ENCODE measurements at places on chromosomes 13 and 19.
A peak's percentile ranks its signal among the peaks of the same experiment; 100 is the strongest.

DNA sequence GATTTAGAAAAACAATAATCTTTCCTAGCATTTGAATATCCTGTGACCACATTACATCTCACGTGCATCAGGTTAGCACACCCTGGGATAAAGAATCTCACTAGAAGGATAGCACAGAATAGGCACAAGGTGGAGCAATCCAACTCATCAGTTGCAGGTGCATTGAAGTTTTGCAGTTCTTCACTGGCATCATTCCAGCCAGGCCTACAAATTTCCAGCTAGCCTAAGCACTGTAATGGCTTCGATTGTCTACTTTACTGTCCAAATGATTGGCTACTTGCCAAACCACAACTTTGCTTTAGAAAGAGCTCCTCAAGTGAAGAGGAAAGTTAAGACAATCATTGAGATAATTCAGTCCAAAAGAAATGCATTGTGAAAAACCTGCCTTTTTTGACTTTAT lies 89.5 kb downstream of the SPRY2 start:
- DNase-seq, result no peak

GRCh38 chr13:52421216-52421615 lies 15.2 kb upstream of the THSD1 start:
- no peak for DNase-seq

GRCh38 chr13:109834973-109835720 lies 48.8 kb upstream of the IRS2 start:
- DNase-seq, result no peak

DNA sequence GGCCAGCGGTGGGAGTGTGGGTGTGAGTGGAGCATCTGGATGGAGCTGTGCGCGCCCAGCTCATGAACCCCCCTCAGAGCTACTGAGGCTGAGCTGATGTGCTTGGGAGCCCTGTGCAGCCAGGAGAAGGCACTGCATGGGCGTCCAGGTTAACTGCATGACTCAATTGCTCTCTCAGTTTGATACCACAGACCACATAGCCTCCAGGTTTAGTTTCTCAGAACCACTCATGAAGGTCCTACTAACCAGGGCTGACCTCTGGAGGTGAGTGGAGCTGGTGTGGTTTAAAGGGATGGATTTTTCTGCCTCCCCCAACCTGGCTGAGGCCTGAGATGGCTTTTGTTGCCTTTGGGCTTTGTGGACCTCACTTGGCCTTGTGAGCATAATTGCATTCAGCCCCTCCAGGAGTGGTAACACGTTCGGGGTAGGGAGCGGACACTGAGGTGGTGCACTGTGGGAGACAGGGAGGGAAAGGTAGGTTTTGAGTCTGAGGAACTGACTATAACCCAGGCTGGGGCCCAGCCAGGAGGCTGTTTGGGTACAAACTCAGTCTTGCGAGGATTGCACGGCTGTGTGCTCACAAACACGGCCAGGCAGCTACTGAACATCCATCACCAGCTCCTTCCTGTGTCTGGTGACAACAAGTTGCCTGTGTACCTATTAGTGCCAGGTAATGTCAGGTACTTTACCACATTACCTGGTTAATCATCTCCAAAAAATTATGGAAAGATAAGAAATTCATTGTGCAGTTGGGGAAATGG lies 97.5 kb downstream of the RGCC start:
- no peak for DNase-seq

DNA sequence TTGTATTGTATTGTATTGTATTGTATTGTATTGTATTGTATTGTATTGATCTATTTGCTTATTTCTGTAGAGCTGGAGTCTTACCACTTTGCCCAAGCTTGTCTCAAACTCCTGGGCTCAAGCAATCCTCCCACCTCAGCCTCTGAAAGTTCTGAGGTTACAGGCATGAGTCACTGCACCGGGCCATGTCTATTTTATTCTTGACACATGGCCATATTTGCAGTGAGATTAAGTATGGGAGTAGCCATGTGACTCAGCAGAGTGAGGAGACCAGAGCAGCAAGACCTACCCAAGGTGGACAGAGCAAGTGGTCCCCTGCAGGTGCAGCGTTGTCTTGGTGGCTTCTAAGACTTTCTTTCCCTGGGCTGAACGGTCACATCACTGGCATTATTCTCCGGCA lies 49.1 kb upstream of the UBAC2 start:
- DNase-seq, result no peak

GRCh38 chr13:101712026-101712348 lies 259.5 kb downstream of the ITGBL1 start:
- DNase-seq, result no peak

DNA sequence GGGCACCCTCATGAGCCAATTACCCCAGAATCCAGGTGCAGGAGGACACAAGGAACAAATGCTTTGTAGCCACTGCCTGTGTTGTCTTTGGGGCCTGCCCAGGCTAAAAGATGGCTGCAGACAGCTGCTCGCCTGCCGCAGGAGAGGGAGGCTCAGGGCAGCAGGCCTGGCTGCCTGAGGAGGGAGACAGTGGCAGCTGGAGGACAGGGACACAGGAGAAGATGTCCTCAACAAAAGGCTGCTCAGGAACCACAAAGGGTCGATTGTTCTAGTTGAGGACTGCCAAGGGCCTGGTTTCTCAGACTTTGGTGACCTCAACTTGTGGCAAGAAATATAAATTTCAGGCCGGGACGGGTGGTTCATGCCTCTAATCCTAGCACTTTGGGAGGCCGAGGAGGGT lies 7.6 kb downstream of the SIRT2 start:
- no peak for DNase-seq

DNA sequence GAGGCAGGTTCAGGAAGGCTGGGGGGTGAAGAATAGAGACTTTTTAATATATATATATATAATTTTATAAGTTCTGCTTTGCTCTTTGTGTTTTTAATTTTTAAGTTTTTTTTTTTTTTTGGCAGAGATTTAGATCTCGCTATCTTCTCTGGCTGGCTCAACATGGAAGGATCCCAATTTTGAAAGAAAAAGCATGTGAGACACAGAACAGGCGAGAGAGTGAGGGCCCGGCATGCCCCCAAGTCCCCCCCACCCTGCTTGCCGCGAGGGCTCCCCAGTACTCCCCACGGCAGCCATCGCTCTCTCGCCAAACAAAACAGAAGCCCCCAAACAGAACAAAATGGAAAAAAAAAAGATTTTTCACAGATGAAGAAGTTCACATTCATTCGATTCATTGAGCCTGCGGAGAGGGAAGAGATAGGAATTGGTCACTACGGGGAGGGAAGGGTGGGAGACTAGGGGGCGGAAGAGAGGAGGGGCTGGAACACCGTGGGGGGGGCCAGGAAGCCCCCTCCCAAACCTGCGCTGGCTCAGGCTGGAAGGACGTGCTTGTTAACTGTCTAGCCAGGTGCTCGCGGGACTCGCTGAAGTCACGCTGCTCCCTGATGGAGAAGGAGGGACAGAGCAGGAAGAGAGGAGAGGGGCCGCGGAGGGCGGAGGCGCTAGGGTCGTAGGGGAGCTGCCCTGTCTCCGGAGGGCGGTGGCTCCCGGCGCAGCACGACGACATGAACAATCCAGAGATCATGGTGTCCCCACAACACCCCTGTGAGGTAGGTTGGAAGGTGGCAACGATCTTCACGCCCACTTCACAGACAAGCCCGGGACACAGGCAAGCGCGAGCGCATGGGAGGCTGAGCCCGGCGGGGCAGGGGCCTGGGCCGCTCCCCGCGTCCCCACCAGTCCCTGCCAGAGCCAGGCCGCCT lies 10.6 kb downstream of the KHSRP start:
- peak; percentile 61 for DNase-seq

GRCh38 chr13:112567161-112567862 lies 20.6 kb downstream of the TUBGCP3 start:
- DNase-seq, result no peak

- no peak for DNase-seq
Measured at GRCh38 chr13:60402022-60402421, 5.0 kb downstream of the TDRD3 start.

DNA sequence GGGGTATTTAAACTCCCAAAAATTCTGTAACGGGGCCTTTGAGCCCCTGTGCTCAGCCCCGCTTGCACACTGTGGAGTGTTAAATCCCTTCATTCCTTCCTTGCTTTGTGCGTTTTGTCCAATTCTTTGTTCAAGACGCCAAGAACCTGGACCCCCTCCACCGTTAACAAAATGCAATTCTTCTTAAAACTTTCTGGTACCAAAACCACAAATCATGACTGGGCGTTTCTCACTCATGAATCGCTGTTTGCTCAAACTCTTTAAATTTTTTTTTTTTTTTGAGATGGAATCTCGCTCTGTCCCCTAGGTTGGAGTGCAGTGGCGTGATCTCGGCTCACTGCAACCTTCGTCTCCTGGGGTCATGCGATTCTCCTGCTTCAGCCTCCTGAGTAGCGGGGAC lies 881 bp downstream of the ZNF20 start:
- DNase-seq, result no peak

DNA sequence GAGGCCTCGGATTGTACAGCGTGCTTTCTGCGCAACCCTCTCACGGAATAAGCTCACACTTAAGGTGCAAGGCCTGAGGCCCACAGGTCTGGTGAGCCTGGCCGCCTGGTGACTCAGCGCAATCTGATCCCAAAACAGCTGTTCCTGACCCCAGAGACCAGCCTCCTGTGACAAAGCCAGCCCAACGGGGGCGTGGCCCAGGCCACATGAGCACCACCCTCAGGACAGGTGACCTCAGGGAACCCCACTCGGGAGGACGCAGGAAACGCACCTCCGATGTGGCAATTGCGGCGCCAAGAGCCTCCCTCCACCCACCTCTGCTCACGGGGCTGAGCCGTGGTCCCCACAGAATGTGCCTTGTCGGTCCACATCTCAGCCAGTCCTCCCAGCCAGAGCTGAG lies 26.4 kb downstream of the GRTP1 start:
- peak; percentile 72 for DNase-seq

- DNase-seq, result no peak
Measured at GRCh38 chr19:4707956-4708650, 15.5 kb downstream of the DPP9 start.

- DNase-seq, result no peak
Measured at GRCh38 chr13:98570929-98571372, 6.0 kb downstream of the STK24 start.

GRCh38 chr19:313169-313987 lies 22.2 kb upstream of the PLPP2 start:
- no peak for DNase-seq

DNA sequence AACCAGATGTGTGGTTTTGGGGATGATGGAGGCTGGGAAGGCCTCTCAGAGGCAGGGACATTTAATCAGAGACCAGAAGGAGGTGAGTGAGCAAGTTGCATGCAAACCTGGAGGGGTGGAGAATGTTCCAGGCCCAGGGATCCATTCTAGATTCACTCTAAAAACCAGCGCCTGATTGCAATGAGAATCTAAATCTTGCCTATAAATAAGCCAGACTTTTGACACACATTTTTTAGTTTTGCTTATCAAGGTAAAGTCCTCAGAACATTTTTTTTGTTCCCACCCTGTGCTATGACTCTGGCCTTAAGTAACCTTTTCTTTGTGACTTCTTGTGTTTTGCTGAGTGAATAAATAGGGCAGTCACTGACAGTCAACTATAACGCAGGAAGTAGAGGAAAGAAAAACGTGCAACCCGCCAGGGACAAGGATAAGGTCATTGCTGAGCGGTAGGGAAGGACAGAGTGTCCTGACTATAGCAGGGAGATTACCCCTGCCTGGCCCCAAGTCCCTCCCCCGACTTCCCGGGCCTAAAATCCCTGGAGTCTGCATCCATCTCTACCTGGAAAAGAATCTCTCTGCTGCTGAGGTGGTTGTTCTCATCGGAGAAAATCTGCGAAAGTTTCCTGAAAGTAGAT lies 14.4 kb downstream of the RGL3 start:
- no peak for DNase-seq

- DNase-seq, result no peak
Measured at GRCh38 chr13:40618581-40619478, 47.6 kb downstream of the FOXO1 start.

DNA sequence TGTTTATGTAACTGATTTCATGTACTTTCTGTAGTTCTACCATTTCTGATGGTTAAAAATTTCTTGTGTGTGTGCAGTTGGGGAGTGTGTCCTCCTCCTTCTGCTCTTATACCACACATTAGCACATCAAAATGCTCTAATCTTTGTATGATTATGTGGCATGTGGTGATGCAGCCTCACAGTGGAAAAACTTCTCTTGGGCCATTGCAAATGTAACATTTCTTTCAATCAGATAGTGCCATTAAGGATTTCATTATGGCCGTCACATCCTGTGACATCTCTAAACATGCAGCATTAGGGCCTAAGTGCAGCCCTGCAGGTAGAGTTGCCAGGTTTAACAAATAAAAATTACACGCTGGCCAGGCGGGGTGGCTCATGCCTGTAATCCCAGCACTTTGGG lies 24.9 kb upstream of the ALOX5AP start:
- DNase-seq, result no peak

DNA sequence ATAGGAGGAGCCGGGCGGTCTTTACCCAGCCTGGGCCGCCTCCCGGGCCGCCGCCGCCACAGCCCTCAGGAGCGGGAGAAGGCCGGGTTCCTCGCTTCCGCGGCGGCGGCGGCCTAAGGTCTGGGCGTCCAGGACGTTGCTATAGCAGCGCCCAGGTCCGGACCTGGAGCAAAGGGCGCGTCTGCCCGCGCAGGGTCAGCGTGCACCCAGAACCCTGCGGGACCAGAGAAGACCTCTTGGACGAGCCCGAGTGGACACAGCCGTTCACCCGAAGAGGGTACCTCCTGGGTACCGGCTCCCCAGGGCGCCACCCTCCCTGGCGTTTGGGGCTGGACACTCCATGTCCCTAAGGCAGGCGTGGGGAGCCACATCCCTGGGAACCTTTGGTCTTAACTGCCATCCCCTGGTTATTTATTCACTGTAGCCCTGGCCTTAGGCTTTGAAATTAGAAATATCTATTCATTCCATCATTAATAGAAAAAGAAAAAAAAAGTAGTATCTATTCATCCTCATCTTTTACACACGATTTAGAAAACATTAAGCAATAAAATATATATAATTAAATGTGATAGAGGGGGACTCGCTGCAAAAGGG lies 2.4 kb downstream of the DZIP1 start:
- DNase-seq, result peak; percentile 49

GRCh38 chr13:93318534-93319254 lies 92.1 kb downstream of the GPC6 start:
- DNase-seq, result no peak

- DNase-seq, result no peak
Measured at GRCh38 chr19:40149501-40149900, 41.7 kb upstream of the MAP3K10 start.

DNA sequence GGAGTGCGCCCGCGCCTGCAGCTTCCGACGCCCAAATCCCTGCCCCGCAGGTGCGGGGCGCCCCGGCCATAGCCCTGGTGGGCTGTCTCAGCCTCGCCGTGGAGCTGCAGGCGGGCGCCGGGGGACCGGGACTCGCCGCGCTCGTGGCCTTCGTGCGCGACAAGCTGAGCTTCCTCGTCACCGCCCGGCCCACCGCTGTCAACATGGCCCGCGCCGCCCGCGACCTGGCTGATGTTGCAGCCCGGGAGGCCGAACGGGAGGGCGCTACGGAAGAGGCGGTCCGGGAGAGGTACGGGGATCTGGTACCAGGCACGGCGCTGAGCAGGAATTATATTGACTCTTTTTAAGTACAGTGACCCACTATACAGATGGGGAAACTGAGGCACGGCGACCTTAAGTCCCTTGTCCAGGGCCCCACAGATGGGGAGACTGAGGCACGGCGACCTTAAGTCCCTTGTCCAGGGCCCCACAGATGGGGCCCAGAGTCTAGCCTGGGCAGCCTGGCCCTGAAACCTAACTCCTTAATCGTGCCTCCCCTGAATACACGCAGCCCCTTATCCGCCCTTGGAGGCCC lies 586 bp downstream of the MRI1 start:
- DNase-seq, result peak; percentile 53

Measured in iPS-NIHi11 (cell line).